Thoracic aorta (tissue), 2 donors: ENCODE measurements at places on chromosomes 2 and 18. TPM values are rescaled to one million over a fixed set of nuclear protein-coding genes. Genes with fewer than 3 reads are reported as not detected.

GRCh38 chr2:85593023-85593422 is 2.5 kb upstream of the RNF181 start:
- peaks cover 75% of the 10 kb centered on the region for H3K4me1 ChIP-seq
- no peak for DNase-seq
- no peak overlapping the region for H3K27ac ChIP-seq
- no peak overlapping the region for H3K4me3 ChIP-seq
- peaks cover 5% of the 10 kb centered on the region for H3K36me3 ChIP-seq

DNA sequence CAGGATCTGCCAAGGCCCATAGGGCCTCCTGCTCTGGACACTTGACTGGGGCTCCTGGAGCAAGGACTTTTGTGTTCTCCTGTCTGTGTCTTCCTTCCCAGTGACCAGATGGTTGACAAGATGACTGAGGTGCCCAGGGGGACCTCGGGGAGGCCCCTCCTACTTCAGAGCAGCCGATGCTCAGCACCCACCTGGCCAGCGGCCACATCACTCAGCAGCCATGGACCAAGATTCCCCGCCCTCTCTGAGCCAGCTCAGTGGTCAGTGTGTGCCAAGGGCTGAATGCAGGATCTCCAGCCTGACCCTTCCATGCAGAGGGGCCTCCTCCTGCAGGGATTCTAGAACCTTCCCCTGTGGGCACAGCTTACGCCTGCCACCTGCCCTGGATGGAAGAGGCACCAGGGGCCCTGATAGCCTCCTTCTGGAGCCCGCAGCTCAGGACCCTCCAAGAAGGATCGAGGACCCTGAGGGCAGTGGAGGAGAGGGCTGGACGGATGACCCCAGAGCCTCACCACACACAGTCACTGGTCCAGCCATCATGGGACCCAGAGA is 87.4 kb upstream of the GPC1 start:
- no peak for DNase-seq
- H3K4me1 ChIP-seq = no peaks in the 10 kb centered on the region
- no peaks in the 10 kb centered on the region for H3K27me3 ChIP-seq
- H3K27ac ChIP-seq = no peak overlapping the region
- no peak overlapping the region for H3K4me3 ChIP-seq

GRCh38 chr2:128303095-128303791 is 15.4 kb downstream of the HS6ST1 start:
- peaks cover 44% of the 10 kb centered on the region for H3K4me1 ChIP-seq
- no peaks in the 10 kb centered on the region for H3K36me3 ChIP-seq
- no peak for DNase-seq
- no peak overlapping the region for H3K4me3 ChIP-seq
- no peaks in the 10 kb centered on the region for H3K27me3 ChIP-seq
- H3K27ac ChIP-seq = no peak overlapping the region

DNA sequence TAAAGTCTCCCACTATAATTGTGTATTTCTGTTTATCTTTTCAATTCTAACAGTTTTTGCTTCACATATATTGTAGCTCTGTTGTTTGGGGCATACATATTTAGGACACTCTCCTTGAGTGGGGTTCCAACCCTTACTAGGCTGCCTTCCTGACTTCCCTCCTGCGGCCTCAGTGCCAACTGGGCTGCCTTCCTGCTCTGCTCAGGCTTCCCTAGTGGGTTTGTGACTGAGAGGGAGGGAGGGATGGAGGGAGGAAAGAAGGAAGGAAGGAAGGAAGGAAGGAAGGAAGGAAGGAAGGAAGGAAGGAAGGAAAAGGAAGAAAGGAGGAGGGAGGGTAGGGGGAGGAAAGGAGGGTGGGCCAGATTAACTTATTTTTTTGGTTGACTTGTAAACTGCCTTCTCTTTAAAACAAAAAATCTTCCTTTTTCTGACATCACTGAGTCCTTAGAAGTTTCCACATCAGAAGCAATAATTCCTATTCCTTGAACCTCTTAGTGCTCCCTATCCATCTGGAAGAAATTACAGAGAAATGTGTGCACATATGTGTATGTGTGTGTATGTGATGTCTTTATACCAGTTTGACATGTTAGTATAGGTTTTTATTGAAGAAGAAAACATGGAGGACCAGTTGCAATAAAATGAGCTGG is 145.4 kb upstream of the PGAP1 start:
- H3K27me3 ChIP-seq = no peaks in the 10 kb centered on the region
- no peak for DNase-seq
- H3K4me1 ChIP-seq = peaks cover 7% of the 10 kb centered on the region
- H3K4me3 ChIP-seq = no peak overlapping the region
- no peaks in the 10 kb centered on the region for H3K36me3 ChIP-seq
- no peak overlapping the region for H3K27ac ChIP-seq

DNA sequence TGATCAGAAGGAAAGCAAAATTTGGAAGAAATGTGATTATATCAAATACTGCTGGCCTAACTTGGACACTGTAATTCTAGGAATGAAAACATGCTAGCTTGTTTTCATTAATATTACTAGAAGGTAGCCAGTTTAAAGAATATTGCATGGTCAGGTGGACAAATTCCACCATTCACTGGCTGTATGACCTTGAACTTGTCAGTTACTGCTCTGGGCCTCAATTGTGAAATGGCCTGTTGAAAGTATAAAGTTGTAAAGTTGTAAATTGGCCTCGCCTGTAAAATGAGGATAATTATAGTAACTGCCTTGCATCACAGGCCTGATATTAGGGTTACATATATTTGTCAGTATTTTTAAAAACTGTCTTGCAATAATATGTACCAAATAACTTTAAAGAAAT is 398.4 kb upstream of the CHST9 start:
- no peaks in the 10 kb centered on the region for H3K27me3 ChIP-seq
- DNase-seq = no peak
- H3K4me1 ChIP-seq = no peaks in the 10 kb centered on the region
- H3K36me3 ChIP-seq = no peaks in the 10 kb centered on the region
- no peak overlapping the region for H3K4me3 ChIP-seq
- H3K27ac ChIP-seq = no peak overlapping the region

DNA sequence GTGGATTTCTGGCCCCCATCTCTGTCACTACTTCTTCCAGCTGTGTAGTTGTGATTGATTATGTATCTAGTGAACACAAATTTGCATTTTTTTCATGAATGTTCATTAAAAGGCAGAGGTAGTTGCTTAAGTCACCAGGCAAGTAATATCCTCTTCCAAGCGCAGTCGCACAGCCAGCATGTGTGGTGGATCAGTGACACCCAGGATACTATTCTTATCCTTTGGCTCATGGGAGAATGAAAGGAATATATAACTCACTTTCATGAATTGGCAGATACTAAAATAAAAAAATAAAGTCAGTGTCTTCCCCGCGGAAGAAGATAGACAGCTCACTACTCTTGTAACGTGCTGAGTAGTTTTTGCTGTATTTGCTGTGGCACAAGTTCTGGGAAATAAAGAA is 387.8 kb downstream of the CDH7 start:
- H3K4me3 ChIP-seq = no peak overlapping the region
- no peaks in the 10 kb centered on the region for H3K27me3 ChIP-seq
- DNase-seq = no peak

The ITGA4 gene
- total RNA-seq = 40.3 TPM

The C2orf66 gene
- total RNA-seq = not detected

The CLEC4F gene
- 0.54 TPM for total RNA-seq

GRCh38 chr2:58601017-58601416 is 359.9 kb upstream of the FANCL start:
- H3K4me3 ChIP-seq = no peak overlapping the region
- no peak for DNase-seq
- H3K36me3 ChIP-seq = no peaks in the 10 kb centered on the region
- no peak overlapping the region for H3K27ac ChIP-seq
- H3K4me1 ChIP-seq = no peaks in the 10 kb centered on the region
- no peaks in the 10 kb centered on the region for H3K27me3 ChIP-seq
